ENCODE measurements at places on chromosomes 5 and 9. TPM values are rescaled to one million over a fixed set of nuclear protein-coding genes. Genes with fewer than 3 reads are reported as not detected.

DNA sequence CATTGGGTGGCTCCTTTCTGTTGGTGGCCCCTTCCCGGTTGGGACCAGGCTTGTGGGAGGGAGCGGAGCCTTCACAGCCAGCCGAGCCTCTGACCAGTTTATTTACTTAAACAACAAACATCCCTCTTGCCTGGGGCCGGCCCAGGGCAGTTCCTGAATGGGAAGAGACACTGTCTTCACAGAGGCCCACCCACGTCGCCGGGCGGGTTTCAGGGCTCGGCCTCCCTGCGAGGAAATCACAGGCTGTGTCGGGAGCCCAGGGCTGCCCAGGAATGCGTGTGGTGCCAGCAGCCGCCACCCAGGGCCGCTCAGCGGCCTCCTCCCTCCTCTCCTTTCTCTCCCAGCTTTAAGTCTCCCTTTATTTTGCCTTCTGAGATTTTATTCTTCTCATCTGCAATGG lies 132.5 kb downstream of the HSD17B3 start:
- DNase-seq = no peak

GRCh38 chr5:147098233-147098790 lies 136.5 kb upstream of the STK32A start:
- no peak for DNase-seq

- no peak for DNase-seq
These were observed 111.1 kb downstream of the KCTD16 start for GRCh38 chr5:144281784-144282183.

Gene CSF1R
- 2.5 TPM for polyA plus RNA-seq

GRCh38 chr5:67549296-67549618 lies 352.7 kb upstream of the CD180 start:
- no peak for DNase-seq

GRCh38 chr5:150278916-150279315 lies 10.7 kb downstream of the CAMK2A start:
- no peak for DNase-seq

- no peak for DNase-seq
These were observed 236.9 kb upstream of the NFIL3 start for GRCh38 chr9:91660521-91660920.

- no peak for DNase-seq
These were observed 132.1 kb downstream of the COL23A1 start for GRCh38 chr5:178458140-178458539.

- no peak for DNase-seq
These were observed 21.3 kb downstream of the HK3 start for GRCh38 chr5:176877793-176878331.

DNA sequence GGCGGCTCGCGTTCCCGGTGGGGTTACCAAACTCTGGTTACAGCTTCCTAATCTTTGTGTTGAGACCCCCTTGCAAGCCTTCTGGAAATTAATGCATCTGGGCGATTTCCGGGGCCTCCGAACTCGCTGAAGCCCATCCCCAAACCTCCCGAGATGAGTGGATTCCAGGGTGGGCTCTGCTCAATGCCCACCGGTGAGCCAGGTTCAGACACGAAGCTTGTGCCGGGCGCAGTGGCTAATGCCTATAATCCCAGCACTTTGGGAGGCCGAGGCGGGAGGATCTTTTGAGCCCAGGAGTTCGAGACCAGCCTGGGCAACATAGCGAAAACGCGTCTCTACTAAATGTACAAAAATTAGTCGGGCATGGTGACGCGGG lies 356 bp upstream of the HACD4 start:
- DNase-seq = no peak

- no peak for DNase-seq
These were observed 7.2 kb downstream of the GAPT start for GRCh38 chr5:58498340-58498942.

DNA sequence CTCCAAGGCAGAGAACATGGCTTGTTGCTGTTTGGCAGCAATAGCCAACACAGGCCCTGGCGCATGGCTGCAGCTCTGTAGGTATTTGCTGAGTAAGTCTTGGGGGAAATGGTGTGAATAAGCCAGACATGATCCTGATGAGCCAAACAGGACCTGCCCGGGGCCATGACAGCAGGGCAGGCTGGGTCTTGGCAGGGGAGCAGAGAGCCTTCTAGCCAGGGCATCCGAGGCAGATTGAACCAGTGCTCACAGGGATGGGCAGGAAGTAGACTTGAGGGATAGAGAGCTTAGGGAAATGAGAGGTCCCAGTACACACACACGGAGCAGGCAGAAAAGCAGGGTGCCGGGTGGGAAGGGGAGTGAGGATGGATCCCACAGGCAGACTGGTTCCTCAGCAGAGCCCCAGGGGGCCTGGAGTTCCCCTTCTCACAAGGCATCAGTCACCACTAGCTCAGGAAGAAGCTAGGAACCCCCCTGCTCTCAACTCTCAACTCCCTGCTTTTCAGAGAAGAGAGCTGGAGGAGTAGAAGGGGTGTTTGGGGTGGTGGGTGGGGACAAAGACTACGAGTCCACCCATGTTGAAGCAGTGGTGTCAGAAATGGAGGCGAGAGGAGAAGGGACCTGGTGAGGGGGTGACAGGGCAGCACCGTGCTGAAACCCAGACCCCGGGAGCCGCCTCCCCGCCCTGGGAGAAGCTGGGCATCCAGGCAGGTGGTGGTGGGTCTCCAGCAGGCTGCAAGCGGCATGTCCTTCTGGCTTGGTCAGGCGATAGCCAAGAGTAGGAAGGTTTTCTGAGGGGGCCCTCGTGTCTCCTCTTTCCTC lies 111.1 kb downstream of the RGS3 start:
- no peak for DNase-seq

Gene CHSY3
- polyA plus RNA-seq = not detected

DNA sequence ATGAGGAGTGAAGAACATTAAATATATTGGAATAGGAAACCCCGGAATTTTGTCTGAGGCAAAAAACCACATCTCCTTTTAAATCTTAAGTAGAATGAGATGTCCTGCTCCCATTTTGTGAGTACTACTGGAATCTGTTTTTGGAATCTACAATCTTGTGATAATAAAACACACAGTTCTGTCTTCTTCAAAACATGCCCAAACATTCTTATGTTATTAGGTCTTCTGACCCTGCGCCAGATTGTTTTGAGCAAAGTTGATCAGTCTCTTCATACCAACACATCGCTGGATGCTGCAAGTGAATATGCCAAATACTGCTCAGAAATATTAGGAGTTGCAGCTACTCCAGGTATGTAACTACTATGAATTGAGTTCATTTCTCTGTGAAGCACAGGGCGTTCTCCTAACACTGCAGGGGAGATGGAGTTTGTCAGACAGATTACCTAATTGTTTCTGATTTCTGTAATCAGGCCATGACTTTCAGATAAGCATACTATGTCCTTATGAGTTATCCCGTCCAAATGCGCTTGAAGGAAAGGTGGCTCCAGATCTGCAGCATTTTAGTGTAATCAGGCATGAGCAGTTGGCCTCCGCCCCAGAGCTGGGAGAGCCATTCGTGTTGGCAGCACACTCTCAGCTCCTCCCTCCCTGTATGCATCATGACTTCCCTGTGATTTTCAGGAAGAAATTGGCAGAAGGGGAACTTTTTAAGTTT lies 88.0 kb downstream of the NLN start:
- no peak for DNase-seq

DNA sequence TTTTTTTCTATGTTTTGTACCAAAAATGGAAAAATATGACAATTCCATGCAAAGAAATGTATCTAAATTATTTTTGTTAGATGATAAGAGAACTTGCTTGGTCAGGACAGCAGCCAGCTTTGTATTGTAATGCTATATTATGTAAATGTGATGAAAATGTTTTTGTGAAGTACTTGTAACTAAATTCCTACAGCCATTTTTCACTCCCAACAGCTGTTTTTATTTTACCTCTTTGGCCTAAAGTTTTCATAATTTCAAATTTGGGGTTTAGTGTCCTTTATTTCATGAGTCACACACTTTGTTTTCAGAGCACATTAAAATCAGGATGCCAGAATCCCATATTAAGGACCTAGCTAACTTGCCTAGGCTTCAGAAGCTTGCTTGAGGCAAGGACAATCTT lies 64.1 kb downstream of the WDR41 start:
- DNase-seq = no peak

Gene GFRA3
- not detected for polyA plus RNA-seq

DNA sequence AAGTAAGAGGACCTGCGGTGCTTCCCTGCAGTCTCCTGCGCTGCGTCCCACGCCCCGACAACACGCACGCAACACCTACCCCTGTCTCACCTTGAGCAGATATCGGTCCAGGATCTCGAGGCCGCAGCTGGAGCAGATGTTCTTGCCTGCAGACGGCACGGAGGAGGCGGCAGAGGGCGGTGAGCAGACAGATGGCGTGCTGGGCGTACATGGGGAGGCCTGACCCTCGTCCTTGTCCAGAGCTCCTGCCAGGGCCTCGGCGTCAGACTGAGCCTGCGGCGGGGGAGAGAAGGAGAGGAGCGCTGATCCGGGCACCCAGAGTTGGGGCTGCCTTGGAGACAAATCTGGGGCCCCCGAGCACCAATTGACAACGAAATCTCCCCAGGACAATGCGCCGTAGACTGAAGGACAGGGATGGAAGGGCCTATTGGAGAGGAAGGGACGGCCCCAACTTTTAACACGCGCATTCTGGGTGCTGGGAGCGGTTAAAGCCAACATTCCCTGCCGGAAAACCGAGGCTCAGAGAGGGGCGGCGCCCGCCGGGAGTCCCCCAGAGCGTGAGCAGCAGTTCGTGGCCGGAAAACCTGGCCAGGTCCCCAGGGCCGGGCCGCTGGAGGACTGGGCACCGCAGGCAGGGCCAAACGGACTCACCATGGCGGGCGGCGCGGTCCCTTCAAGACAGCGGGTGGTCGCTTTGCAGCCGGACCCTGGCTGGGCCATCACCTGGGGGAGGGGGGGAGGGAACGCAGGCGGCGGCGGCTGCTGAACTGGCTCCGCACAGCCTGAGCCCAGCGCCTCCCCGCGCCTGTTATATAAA lies 1.8 kb downstream of the LHX6 start:
- no peak for DNase-seq

GRCh38 chr9:34907044-34907443 lies 51.0 kb upstream of the PHF24 start:
- no peak for DNase-seq

- DNase-seq = no peak
These were observed 23.1 kb upstream of the ADRA1B start for GRCh38 chr5:159893040-159893695.

Gene FSTL4
- polyA plus RNA-seq = 0.31 TPM

Gene OSMR
- polyA plus RNA-seq = not detected

DNA sequence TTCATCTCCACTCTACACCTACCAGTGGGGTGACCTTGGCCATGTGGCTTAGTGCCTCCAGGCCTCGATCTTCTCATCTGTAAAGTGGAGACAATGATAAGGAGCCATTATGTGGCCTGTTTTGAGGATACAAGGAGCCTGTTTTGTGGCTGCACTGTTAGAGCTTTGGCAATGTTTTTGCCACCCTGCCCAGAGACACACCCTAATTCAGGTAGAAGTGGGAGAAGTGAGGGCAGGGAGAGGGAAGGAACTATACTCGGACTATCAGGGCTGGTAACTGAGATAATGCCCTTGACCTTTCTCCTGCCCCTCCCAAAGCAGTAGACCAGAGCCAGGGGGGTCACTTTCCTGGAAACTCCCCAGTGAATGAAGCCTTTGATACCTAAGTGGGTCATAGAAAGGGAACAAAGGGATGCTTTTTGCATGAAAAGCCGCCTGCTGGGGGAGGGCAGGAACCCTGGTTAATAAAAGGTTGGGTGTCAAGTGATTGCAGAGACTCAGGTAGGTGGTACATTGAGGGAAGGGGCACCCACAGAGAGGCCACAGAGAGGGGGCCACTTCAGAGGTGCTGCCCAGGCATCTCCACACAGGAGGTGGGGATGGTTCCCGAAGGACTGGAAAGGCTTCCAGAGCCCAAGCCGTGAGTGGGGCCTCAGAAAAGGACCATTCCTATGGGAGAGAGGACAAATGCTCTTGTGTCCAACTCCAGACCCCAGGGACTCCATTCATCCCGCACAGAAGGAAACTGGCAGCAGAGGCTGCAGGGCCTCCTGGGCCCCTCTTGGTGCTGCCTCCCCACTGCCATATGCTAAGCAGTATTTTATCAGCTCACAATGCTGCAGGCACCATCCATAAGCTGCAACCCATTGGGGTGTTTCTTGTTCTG lies 42.3 kb upstream of the VDAC1 start:
- no peak for DNase-seq

- DNase-seq = no peak
These were observed 603 bp downstream of the TMEM268 start for GRCh38 chr9:114611516-114612271.

DNA sequence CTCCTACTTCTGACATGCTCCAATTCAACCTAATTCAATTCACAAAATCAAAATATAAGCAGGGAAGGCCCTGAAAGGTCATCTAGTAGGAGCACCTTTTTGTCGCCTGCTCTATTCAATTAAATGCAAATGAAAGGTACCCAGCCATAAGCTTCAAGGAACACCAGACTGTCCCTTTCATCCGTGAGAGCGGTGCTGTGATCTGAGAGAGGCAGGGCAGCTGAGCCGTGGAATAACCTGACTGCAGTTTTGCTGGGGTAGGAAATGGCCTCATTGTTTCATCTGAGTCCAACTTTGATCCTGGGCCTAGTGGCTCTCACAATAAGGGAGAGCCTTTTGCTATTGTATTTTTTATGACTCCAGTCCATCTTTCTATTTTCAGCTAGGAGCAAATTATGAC lies 39.8 kb upstream of the GLRA1 start:
- no peak for DNase-seq

Gene FOXD4L4
- 0.15 TPM for polyA plus RNA-seq

DNA sequence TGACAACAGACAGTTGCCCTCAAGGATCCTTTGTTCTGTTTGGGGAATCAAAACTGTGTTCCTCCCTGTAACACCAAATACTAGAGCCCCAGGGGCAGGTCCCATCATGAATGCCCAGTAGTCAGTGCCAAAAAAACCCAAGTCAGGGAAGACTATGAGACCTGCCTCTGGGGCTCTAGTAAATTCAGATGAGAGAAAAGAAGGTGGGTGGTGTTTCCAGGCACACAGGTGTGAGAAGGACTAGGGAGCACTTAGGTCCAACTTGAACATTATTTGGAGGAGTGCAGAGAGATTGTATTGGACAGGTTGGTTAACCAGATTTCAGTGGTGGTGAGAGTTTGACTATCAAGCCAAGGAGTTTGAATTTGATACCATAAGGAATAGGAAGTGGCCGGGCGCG lies 52.0 kb downstream of the SLC22A5 start:
- DNase-seq = peak; percentile 21

DNA sequence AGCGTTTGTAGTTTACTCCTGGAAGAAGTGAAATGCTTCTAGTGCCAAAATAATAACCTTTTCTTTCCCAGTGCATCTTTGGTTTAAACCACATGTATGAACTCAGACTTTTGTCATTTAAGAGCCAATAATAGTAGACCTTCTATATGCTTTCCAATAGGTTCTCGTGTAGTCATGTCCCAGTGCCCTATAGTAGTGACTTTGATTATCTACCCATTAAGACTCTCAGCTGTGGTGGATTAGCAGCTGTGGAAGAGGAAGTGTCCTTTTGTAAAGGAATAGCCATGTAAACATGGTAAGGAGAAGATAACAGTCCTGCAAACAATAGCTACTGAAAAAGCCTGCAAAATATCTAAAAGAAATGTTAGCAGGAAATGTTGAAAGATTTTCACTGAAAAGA lies 765.3 kb downstream of the MTRR start:
- no peak for DNase-seq
